ENCODE measurements at places on chromosomes 7 and 10. TPM values are rescaled to one million over a fixed set of nuclear protein-coding genes. Genes with fewer than 3 reads are reported as not detected.

The SFRP4 gene
- 2.2 TPM for polyA plus RNA-seq

The CPXM2 gene
- polyA plus RNA-seq, result 48.1 TPM

- DNase-seq, result peak; percentile 99
These were observed 272.3 kb downstream of the TRIL start for GRCh38 chr7:28685644-28686417.

- DNase-seq, result no peak
These were observed 216.2 kb downstream of the AUTS2 start for GRCh38 chr7:69814421-69814962.

- DNase-seq, result no peak
These were observed 22.7 kb downstream of the DYNC1I1 start for GRCh38 chr7:95794917-95795515.

Data from urinary bladder (tissue), 4 donors.